ENCODE measurements at places on chromosomes 1 and 21.
A peak's percentile ranks its signal among the peaks of the same experiment; 100 is the strongest.

- no peak for DNase-seq
These were observed 1.7 kb downstream of the LHX9 start for GRCh38 chr1:197918807-197919345.

DNA sequence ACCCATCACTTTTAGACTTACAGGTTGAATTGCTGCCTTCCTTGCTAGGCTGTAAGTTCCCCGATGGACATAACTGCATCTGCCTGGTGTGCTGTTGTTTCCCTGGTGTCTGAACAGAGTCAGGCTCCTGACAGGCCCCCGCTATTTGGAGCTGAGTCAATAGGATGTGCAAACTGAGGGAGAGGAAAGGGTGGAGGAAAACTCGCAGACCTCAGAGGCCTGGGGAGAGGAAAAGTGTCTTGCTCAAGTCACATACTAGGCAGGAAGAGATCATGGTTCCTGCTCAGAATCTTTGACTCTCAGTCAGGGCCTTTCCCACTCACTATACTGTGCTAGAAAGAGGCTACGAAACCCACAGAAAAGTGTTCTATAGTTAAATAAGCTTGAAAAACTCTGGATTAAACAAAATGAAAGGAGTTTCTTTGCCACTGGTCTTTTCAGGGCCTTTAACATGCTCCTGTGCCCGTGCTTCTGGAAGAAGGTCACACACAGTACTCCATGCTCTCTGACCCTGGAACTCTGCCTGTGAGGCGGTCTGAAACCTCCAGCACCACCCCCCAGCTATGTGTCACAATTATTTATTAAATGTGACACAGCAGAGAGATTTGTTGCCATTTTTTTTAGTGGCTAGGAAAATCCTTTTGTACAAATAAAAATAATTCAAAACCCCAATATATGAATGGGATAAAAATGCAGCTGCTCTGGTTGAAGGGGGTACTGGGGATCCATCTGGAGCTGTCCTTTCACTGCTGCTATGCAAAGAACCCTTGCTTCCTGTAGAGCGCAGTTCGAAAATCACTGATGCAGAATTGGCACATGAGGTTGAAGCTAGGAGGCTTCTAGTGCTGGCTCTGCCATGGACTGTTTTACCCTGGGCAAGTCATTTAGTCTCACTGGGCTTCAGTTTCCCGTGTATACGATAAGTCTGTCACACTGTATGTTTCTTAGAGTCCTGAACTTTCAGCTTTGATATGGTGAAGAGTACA is 20.1 kb upstream of the CDCP2 start:
- no peak for DNase-seq

DNA sequence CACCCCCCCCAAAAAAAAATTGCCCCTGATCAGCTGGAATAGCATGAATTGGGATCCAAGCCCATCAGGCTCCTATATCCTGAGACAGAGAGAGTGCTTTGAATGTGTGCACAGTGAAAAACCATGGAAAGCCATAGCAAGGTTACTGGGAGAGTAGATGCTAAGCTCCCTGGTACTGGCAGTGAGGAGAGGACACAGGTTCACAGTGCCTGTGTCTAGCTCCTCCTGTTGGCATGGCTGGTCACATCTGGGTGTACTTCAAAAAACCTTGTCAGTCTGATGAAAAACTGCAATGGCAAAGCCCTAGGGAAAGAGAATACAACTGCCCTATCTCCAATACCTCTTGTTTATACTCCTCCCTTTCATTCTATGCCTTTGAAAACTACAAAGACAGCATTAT is 12.9 kb downstream of the COPA start:
- no peak for DNase-seq

DNA sequence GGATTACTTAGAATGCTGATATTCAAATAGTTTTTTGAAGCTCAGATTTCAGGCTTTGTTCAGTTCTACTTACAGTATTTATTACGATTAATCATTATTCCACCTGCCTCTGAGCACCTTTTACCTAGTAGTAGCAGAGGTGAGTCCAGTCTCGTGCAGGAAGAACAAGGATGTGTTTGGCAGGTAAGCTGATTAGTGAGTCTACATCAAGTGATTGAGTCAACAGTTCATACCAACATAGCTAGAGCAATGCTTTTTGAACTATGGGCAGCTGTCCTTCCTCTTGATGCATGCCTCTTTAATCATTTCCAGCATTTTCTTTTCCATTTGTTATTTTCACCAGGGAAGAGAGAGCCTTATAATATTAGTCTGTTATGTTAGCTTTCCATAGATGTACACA is 838.9 kb downstream of the USP25 start:
- no peak for DNase-seq

DNA sequence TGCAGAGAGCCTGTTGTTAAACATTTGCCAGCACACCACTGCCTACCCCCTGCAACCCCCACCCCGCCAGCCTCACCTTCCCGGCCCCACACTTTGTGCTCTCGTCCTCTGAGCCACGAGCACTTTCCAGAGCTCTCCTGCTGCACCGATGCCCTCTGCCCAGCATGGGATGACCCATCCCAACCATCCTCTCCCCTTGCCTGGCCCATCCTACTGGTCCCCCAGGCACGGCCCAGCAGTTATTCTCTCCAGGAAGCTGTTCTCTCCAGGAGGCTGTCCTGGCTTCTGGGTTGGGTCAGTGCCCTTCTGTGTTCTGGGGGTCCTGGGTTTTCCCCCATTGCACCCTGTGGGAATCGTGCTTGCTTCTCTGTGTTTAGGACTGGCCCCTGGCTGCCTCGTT is 60.1 kb upstream of the ABCG1 start:
- no peak for DNase-seq

DNA sequence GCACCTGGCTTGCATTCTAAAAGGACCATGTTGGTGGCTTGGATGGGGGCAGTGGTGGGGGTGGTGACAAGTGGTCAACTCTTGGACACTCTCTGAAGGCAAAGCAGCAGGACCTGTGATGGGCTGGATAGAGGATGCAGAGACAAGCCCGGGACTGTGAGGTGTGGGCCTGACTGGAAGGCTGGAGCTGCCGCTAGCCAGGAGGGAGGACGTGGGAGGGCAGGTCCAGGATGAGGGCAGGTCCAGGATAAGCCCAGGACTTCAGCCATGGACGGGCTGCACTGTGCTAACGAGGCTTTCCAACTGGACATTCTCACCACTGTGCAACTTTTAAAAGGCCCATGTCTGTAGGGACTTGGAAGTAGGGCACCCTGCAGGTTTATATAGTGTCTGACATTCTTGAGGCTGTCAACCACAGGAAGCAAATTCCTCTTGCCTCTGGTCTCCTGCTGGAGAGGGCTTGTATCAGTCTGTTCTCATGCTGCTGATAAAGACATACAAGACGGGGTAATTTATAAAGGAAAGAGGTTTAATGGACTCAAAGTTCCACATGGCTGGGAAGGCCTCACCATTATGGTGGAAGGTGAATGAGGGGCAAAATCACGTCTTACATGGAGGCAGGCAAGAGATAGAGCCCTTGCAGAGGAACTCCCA is 8.3 kb upstream of the C1orf167 start:
- DNase-seq = no peak

DNA sequence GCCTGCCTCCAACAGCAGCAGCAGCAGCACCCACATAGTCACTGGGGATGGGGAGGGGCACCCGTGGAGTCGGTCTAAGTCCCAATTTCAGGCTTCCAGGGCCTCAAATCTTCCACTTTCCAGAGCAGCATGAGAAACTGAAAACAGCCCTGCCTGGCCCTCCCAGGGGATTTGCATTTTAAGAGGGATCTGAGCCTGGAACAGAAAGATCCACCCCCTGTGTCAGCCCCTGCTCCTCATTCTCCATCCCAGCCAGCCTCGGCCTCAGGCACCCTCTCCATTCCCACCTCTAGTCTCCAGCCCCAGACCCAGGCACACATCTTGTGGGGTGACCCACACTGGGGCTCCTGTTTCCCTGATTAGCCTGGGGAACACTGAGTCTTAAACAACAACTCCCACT is 51.8 kb downstream of the FBXO2 start:
- DNase-seq = no peak

GRCh38 chr1:9942399-9942938 is 722 bp downstream of the LZIC start:
- DNase-seq = peak; percentile 57

DNA sequence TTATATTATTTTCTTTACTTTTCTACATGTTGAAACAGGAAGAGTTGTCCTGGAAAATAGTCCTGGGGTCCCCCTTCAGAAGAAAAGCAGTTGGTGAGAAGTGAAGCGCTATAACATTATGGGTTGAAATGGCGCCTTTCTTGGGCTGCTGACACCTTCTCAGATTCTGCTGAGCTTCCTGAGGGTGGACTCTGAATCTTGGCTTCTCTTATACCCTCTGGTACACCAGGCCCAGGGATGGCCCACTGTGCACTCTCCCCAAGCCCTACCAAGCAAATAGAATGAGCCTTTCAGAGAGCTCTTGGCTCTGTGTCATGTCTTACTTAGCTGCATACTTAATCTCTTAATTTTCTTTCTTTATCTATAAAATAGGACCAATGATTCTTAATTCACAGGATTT is 42.3 kb downstream of the CD247 start:
- no peak for DNase-seq

GRCh38 chr1:67540733-67541125 is 110.5 kb upstream of the SERBP1 start:
- no peak for DNase-seq

DNA sequence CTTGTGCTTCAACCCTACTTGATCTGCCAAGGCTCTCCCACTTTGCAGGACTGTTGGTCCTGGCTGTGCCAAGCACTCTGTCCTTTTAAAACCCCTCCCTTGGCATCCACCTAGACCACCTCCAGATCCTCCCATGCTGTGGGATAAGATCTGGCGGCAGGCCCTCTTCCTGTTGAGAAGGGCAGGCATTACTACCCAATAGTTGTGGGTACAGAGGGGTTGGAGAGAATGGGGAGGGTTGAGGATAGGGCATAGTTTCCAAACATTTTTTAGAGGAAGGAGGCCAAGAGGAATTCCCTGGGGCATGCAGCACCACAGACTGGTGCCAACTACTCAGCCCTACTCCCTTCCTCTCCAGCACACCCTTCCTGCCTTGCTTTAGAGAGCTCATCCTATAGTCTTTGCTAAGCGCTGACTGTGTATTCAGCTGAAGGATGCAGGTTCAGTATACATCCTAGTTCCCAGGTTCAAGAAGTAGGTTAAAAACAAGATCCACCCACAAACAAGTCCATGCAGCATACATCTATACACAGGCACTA is 70.7 kb downstream of the TRABD2B start:
- no peak for DNase-seq

- no peak for DNase-seq
These were observed 50.8 kb downstream of the TGFB2 start for GRCh38 chr1:218395916-218396315.

DNA sequence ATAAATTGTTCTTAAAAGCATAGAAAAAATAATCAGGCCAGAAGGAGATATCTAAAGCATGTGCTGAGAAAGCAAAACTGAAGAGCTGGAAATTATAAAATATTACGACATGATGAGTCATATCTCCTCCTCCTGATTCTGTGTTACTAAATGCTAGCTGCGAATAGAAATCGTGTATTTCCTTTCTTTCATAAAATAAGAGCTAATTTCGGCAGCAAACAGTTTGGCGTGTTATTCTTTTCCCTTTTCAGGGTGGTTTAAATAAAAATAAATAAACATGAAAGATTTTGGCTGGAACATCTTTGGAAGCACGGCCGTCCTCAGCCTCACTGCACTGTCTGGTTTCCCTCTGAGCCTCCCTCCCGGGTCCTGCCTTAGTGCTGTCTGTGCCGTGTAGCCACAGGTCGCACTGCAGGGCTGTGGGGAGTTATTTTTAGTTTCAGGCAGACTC is 56.0 kb downstream of the ADARB1 start:
- peak; percentile 84 for DNase-seq

GRCh38 chr1:176177764-176178163 is 29.3 kb downstream of the COP1 start:
- no peak for DNase-seq

DNA sequence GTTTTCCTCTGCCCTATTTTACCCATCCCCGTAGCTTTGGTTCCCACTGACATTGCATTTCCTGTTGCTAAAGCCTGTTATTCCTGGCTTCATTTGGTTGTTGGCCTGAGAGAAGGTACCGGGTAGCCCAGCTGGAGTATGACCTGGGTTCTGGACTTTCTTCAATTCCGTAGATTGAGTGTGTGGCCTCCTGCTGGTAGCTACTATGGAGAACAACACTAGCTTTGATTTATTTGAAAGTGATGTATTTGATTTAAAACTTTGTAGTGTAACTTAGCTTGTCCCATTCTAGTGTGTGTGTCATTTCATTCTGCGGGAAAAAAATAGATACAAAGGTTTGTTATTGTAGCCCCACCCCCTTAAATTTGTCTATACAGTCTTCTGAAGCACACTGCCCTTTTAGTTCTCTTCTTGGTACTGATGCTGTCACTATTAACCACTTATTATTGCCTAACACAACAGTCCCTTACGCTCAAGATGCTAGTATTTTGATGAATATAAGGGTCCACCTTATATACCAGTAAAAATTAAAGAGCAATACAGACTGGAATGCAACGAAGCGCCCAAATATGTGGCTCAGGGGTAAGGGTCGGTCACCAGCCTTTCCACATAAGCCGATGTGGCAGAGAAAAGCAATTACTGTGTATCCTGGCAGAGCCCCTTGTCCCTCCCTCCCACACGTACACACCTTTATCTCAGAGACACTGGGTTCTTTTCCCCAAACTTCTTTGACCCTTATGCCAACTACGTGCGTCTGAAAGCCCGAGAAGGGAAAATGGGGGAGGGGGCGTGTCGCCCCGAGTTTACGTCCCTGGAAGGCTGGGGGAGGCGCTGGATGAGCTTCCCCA is 643 bp upstream of the MOV10 start:
- DNase-seq = peak; percentile 83

- DNase-seq = no peak
These were observed 38.3 kb upstream of the PALMD start for GRCh38 chr1:99607590-99607989.

DNA sequence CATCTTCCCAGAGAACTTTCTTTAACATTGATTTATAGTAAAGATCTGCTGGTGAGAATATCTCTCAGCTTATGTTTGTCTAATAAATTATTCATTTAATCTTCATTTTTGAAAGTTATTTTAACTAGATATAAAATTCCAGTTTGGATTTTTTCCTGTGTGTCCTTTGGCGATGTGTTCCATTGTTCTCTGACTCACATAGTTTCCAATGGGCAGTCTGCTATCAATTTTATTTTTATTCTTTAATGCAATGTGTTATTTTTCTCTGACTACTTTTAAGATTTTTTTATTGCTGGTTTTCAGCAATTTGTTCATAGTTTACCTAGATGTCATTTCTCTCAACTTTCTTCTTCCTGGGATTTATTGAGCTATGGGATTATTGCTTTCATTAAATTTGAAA is 325.2 kb upstream of the POGK start:
- no peak for DNase-seq

- DNase-seq = no peak
These were observed 8.1 kb downstream of the ZNF687 start for GRCh38 chr1:151289991-151290708.

GRCh38 chr1:55751776-55752175 is 536.6 kb upstream of the USP24 start:
- DNase-seq = peak; percentile 31

Measured in fibroblast of gingiva (primary cell).